ENCODE measurements at places on chromosomes 2 and 18.

DNA sequence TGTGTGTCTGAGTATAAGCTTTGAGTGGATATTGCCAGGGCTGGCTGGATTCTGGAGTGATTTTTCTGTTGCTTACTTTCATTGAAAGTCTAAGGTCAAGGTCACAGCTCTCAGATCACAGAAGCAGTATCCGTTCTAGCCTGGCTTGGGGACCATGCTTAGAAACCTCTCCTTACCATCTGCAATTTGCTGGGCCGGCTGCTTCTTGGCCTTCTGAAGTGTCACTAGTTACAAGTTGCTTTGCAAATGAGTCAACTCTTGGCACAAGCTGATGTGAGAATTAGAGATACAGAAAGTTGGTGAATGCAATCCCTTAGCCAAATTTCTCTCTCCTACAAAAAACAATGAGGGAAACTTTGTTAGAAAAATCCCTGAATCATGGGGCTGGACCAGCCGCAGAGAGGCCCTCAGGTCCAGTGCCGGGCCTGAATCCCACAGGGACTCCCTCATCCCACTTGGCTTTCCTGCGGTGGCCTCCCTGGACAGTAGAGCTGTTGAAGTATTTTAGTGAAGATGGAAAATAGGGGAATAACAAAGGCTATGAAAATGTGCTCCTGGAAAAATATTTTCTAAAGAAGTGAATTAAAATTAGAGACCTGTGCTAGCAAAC is 92.7 kb upstream of the CNGA3 start:
- H3K27me3 ChIP-seq = no peaks in the 10 kb centered on the region
- H3K4me1 ChIP-seq = no peaks in the 10 kb centered on the region
- no peaks in the 10 kb centered on the region for H3K36me3 ChIP-seq
- no peak overlapping the region for H3K27ac ChIP-seq

DNA sequence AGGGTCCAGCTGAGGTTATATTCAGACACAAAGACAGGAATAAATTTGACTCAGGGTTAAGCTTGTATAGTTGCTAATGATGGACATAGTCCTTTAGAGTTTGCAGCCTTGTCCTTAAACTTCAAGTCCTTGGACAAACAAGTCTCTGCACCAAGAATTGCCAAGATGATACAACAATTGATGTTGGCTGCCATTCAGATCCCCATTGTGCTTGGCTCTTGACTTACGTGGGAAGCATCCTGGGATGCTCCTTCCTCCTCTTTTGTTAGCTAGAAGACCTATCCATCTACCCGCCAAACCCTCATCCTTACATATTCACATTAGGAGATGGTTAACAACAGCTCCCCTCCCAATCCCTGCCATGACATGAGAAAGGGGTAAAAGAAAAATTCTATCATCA is 115.6 kb downstream of the RDH14 start:
- no peaks in the 10 kb centered on the region for H3K27me3 ChIP-seq
- H3K27ac ChIP-seq = no peak overlapping the region
- no peak overlapping the region for H3K4me3 ChIP-seq
- no peak for DNase-seq

DNA sequence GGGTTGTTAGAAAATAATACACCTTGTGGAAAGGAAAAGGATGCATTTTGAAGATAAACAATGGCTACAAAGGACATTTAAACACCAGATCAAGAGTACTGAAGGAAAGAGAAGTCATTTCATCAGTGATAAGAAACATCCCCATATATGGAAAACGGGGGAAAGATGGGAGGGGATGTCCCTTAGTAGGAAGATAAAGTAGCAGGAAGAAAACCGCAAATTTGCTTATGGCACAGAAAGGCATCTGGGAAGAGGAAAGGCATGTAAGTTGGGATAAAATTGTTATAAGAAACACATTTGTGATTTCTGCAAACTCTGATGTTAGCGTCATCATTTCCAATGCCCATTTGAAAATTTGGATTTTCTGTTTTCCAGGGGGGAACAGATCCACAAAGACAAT is 10.5 kb upstream of the LYPD1 start:
- H3K4me1 ChIP-seq = peaks cover 4% of the 10 kb centered on the region
- DNase-seq = no peak
- H3K27ac ChIP-seq = no peak overlapping the region
- no peaks in the 10 kb centered on the region for H3K36me3 ChIP-seq
- no peaks in the 10 kb centered on the region for H3K27me3 ChIP-seq

DNA sequence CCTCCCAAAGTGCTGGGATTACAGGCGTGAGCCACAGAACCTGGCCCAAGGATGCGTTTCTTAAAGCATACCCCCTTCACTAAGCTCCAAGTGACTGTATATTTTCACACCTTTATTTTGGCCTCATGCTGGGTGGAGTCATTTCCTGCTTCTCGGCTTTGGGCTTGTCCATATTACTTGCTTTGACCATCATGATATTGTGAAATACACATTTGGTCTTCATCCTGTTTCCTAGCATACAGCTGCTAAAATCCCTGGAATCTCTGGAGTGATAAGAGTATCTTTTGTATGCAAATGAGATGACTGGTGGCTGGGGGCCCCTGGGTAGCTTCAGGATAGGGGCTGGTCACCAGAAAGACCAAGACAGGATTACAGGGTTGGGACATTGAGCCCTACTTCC is 17.6 kb upstream of the COLEC12 start:
- H3K27ac ChIP-seq = no peak overlapping the region
- H3K4me3 ChIP-seq = no peak overlapping the region
- no peak for DNase-seq
- peaks cover 6% of the 10 kb centered on the region for H3K4me1 ChIP-seq
- no peaks in the 10 kb centered on the region for H3K36me3 ChIP-seq

GRCh38 chr2:177243476-177243875 is 21.1 kb downstream of the NFE2L2 start:
- H3K27me3 ChIP-seq = no peaks in the 10 kb centered on the region
- no peak overlapping the region for H3K4me3 ChIP-seq
- H3K36me3 ChIP-seq = no peaks in the 10 kb centered on the region
- H3K27ac ChIP-seq = peak overlapping the region; percentile 67
- DNase-seq = no peak

DNA sequence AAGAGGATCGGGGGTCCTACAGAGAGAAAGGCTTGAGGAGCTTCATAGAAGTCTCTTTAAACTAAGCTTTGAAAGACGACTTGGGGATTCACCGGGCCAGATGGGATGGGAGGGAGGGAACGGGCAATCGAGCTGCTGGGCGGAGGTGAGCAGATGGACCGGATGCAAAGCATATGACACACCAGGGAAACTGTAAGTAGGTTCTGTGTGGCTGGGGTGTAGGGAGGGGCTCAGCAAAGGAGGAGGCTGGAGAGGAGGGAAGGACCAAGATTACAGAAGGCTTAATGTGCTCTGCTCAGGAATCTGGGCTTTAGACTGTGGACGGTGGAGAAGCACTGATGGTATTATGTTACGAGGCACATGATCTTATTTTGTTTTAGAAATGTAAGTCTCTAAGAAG is 131.5 kb downstream of the MAIP1 start:
- H3K4me3 ChIP-seq = no peak overlapping the region
- peak; percentile 7 for DNase-seq
- no peaks in the 10 kb centered on the region for H3K27me3 ChIP-seq
- no peaks in the 10 kb centered on the region for H3K4me1 ChIP-seq

GRCh38 chr18:13471971-13472628 is 253.5 kb downstream of the LDLRAD4 start:
- H3K4me3 ChIP-seq = no peak overlapping the region
- no peaks in the 10 kb centered on the region for H3K36me3 ChIP-seq
- peaks cover 11% of the 10 kb centered on the region for H3K4me1 ChIP-seq
- no peaks in the 10 kb centered on the region for H3K27me3 ChIP-seq
- peak overlapping the region; percentile 13 for H3K27ac ChIP-seq

DNA sequence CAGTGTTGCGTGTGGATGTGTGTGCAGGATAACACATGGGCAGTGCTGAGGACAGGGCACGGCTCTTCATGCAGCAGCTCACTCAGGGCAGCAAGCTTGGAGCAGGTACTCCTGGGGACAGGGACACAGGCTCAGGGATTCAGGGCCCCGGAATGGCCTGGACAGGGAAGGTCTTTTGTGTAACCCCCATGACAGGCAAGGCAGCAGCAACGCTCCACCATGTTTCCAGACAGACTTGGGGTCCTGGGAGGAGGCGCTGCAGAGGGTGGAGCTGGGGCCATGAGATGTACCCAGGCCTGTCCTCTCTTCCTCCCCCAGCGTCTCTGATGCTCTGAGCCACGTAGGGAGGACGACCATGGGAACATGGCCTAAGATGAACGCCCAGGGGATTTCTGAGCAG is 58.3 kb downstream of the ADNP2 start:
- no peaks in the 10 kb centered on the region for H3K36me3 ChIP-seq
- no peak for DNase-seq
- H3K4me1 ChIP-seq = peaks cover 7% of the 10 kb centered on the region
- no peak overlapping the region for H3K27ac ChIP-seq
- no peak overlapping the region for H3K4me3 ChIP-seq

- H3K27me3 ChIP-seq = no peaks in the 10 kb centered on the region
- no peaks in the 10 kb centered on the region for H3K4me1 ChIP-seq
- no peak for DNase-seq
These were observed 76.2 kb downstream of the DCDC2C start for GRCh38 chr2:3779496-3780049.

- H3K36me3 ChIP-seq = no peaks in the 10 kb centered on the region
- H3K27me3 ChIP-seq = no peaks in the 10 kb centered on the region
- no peak for DNase-seq
- H3K4me3 ChIP-seq = no peak overlapping the region
- no peak overlapping the region for H3K27ac ChIP-seq
These were observed 171.0 kb downstream of the SLC4A3 start for GRCh38 chr2:219798430-219798829.

GRCh38 chr2:26588576-26588975 is 52.6 kb downstream of the CIB4 start:
- no peak for DNase-seq
- no peaks in the 10 kb centered on the region for H3K27me3 ChIP-seq
- no peaks in the 10 kb centered on the region for H3K4me1 ChIP-seq
- H3K4me3 ChIP-seq = no peak overlapping the region

DNA sequence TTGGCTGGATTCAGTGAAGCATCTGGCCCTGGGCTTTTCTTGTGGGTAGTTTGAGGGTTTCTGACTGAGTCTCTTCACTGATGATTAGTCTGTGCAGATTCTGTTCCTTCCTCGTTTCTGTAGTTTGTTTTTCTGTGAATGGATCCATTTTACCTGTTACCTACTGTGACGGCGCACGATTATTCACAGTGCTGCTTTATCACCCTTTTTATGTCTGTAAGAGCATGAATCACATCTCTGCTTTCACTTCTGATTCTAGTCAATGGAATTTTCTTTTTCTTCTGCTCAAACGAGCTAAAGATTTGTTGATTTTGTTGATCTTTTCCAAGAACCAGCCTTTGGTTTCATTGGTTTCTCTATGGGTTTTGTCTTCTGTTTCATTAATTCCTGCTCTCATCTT is 60.8 kb downstream of the SLC66A2 start:
- no peak overlapping the region for H3K27ac ChIP-seq
- no peaks in the 10 kb centered on the region for H3K4me1 ChIP-seq
- DNase-seq = no peak
- no peaks in the 10 kb centered on the region for H3K27me3 ChIP-seq
- H3K4me3 ChIP-seq = no peak overlapping the region

Data from body of pancreas (tissue), 4 donors.